ENCODE measurements at places on chromosomes 6 and 20.
A peak's percentile ranks its signal among the peaks of the same experiment; 100 is the strongest.

DNA sequence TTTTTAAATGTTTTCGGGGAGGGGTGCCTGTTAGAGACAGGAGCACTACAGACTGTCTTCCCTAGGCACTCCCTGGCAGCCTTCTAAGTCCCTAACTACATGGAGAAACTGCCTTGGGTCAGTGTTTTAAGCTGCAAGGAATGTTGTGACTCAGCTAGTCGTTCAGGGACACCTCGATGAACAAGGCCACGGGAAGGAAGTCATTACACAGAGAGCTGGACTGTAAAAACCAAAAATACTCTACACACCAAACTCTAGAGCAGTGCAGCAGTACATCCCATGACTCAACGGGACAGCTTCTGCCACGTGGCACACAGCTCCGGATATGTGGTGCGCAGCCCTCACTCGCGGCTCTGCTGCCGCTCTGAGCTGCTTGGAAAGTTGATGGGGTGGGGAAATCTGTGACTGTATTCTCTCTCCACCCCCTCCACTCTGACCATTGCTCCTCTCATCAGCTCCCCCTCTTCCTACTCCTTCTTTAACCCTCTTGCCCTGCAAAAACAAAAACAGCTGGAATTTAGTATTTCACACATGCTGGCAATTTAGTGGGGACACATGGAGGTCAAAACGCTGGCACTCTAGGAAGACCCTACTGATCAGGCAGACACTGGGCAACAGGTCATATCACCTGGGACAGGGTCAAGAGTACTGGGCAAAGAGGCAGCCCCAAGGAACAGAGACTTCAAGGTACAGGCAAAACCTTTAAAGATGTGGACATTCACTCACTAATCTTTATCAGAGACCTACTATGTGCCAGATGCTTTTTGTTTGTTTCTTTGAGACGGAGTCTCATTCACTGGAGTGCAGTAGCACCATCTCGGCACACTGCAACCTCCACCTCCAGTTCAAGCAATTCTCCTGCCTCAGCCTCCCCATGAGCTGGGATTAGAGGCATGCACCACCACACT lies 10.9 kb upstream of the LPIN3 start:
- peak; percentile 85 for DNase-seq

DNA sequence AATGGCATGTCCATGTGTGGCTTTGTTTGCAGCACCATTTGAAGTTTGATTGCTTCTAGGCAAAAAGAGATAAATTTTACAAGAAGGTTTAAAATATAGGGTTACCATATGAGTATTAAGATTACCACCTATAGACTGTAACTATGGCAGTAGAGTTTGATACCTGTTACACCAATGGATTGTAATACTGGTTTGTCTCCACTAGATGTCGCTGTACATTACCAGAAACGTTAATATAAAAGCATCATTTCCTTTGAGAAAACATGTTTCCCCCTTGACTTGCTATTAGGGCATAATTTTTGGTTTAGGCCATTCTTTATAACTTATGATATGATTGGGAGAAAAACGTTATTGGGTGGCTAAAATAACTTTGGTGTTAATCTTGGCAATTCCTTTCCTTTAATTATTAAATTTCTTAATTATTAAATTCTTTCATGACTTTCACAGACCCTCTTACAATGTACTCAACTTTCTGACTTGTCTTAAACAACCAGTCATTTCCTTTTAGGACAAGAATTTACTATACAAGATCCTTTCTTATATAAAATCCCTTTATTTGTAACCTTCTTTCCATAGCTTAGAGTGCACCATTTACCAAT lies 42.8 kb downstream of the HLA-DPB1 start:
- peak; percentile 56 for DNase-seq

GRCh38 chr6:13478525-13478966 lies 8.9 kb downstream of the GFOD1 start:
- DNase-seq, result peak; percentile 17

- DNase-seq, result no peak
Measured at GRCh38 chr6:52415917-52416628, 4.1 kb upstream of the EFHC1 start.

GRCh38 chr20:17357238-17357637 lies 130.4 kb downstream of the PCSK2 start:
- no peak for DNase-seq

DNA sequence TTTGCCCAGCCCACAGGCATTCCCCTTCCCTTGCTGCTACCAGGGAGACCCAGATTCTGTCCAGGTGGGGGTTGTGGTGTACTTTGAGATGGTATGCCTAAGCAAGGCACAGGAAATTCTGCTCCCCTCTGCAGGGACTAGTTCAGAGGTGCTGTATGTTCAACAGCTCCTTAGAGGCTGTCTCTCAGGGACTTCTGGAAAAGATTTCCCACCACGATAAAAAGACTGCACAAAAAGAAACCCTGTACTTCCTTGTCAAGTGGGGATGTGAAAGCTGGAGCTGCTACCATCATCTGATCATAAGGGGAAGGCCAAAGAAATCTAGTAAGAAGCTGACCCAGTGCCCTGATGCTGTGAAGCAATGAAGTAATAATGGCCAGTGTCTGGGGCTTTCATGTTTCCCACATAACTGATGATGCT lies 51.5 kb upstream of the SMIM29 start:
- peak; percentile 23 for DNase-seq

DNA sequence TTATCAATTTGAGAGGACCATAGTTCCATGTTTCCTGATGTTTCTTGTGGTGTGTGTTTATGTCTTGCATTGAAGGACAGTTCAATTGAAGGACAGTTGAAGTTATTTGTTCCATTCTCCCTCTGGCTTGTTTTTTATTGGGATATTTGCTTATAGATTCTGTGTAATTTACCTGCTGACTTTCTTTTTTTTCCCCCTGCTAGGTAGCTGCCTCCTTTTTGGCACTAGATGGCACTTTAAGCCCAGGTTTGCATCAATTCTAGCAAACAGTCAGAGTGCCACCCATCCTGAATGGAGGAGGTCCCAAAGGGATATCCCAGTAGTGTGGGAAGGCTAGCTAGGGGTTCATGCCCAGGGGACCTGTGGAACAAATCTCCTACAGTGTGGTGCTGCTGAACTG lies 78.1 kb downstream of the CFAP61 start:
- no peak for DNase-seq

GRCh38 chr20:7496394-7496991 lies 443.8 kb downstream of the HAO1 start:
- no peak for DNase-seq

- no peak for DNase-seq
Measured at GRCh38 chr20:40006168-40006860, 682.7 kb downstream of the MAFB start.
